Renal pelvis (tissue), 12 donors: ENCODE measurements at places on chromosomes 5 and 9.

DNA sequence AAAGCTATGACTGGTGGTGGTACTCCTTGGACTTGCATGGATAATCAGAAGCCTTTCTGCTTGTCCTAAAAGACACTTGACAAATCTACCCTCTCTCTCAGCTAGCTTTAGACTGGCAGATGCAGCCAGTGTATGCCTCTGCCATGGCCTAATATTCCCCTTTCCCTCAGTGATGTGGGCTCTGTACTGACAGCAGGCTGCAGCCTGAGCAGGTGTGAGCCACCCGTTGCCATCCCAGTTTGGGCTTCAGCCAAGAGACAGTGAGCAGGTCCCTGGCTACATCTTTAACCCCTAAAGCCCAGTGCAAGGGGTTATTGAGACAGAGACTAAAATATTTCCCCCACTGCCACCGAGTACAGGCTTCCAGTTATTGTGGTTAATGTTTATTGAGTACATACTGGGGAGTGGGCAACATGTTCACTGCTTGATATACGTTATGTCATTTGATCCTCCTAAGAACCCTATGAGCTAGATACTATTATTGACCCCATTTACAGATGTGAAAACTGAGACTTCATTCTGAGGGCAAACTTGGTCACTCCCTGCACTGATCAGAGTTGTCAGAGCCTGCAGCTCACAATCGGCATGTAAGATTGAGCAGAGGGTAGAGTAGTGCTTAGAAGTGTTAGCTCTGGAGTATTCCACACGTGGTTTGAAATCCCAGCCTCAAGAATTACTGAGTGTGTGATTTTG is 254.2 kb downstream of the ARHGAP26 start:
- DNase-seq = no peak

DNA sequence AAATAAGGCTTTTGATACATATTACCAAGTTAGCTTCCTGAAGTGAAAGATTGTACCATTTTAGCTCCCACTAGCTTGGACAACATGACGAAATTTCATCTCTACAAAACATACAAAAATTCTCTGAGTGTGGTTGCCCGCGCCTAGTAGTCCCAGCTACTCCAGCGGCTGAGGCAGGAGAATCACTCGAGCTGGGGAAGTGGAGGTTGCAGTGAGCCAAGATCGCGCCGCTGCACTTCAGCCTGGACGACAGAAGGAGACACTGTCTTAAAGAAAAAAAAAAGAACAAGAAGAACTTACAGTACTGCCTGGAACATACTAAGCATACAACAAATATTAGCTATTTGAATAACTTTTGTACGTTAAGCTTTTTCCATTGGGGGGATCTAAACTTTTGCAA is 29.7 kb upstream of the NRG2 start:
- DNase-seq = no peak

DNA sequence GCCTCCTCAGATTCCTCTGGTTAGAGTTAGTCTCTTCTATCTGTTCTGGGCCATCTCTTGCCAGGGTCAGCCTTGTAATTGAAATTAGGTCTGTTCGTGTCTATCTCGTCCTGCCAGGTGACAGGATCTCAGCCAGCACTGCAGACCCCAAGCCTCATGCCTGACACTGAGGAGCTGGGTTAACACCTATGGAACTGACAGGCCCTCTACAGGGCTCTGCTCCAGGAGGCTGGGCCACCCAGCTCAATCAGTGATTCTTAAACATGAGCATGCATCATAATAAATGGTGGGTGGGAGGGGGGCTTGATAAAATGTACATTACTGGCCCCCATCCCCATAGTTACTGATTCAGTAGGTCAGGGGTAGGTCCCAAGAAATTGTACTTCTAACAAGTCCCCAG is 103.4 kb downstream of the PSD2 start:
- DNase-seq = no peak

DNA sequence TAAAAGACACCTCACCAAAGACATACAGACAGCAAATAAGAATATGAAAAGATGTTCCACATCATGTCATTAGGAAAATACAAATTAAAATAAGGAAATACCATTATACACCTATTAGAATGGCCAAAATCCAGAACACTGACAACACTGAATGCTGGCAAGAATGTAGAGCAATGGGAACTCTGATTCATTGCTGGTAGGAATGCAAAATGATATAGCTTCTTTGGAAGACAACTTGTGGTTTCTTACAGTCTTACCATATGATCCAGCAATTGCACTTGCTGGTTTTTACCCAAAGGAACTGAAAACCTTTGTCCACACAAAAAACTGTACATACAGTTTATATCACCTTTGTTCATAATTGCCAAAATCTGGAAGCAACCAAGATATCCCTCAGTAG is 6.5 kb downstream of the TMEM161B start:
- no peak for DNase-seq

GRCh38 chr5:119630752-119631440 is 1.5 kb downstream of the FAM170A start:
- no peak for DNase-seq

GRCh38 chr5:170147051-170147752 is 41.5 kb downstream of the FOXI1 start:
- no peak for DNase-seq

GRCh38 chr5:138755084-138755748 is 2.0 kb downstream of the CTNNA1 start:
- no peak for DNase-seq

DNA sequence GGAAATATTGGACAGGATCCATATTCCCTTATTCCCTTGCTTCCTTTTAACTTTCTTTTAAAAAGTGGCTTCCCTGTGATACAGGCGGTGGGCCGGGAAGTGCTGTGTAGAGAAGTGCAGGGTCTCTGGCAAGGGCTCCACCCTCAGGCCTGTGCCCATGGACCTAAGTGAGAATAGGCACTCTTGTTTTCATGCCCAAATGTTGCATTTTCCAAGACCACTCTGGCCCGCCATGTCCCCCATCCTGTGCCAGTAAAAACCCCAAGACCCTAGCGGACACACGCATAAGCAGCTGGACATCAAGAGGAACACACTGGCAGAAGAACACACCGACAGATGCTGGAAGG is 193.4 kb downstream of the FBXL7 start:
- no peak for DNase-seq

- DNase-seq = no peak
Observed at GRCh38 chr5:102789469-102789868, 34.4 kb downstream of the PAM start.

DNA sequence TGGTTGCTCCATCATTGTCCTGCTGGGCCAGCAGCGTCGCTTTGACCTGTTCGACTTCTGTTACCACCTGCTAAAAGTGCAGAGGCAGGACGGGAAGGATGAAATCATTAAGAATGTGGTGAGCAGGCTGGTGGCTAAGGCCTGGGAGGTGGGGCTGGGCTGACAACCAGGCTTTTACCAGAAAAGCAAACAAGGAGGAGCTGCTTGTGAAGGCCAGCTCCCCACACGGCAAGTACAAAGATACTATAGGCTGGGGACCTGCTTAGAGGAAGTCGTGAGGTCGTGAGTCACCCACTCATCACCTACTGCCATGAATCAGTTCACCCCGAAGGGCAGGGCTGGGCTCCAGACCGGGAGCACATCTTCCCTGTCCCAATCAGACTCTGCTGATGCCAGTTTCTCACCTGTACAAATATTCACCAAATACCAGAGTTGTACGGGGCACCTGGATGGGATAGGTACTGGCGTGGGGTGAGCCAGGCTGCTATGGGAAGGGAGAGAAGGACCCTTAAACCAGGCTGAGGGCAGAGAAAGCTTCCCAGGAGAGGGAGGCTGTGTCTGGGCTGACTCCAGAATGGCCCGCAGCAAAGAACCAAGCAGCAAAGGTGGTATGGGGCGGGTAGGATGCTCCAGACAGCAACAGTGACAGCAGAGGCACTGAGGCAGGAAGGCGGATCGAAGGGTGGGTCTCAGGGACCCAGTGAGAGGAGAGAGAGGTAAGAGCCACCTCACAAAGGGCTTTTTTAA is 69.3 kb upstream of the NIPAL4 start:
- DNase-seq = no peak

DNA sequence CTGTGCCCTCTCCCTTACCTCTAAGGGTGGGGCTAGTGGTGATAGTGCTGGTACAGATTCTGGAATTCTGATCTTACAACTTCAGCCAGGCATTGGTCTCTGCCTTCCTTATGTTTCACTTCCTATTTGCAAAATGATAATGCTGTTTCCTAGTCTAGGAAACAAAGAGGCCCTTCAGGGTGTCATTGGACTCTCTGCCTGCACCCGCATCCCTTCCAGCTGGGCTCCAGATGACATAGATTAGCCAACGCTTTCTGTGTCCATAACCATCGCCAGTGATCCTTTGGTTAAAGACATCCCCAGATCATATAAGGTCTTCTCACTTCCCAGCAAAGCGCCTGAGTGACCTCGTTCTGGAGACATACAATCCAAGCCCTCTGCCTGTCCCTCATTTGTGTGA is 180.7 kb downstream of the ERCC6L2 start:
- DNase-seq = no peak

- DNase-seq = no peak
Observed at GRCh38 chr9:111851553-111851952, 45.1 kb upstream of the UGCG start.

DNA sequence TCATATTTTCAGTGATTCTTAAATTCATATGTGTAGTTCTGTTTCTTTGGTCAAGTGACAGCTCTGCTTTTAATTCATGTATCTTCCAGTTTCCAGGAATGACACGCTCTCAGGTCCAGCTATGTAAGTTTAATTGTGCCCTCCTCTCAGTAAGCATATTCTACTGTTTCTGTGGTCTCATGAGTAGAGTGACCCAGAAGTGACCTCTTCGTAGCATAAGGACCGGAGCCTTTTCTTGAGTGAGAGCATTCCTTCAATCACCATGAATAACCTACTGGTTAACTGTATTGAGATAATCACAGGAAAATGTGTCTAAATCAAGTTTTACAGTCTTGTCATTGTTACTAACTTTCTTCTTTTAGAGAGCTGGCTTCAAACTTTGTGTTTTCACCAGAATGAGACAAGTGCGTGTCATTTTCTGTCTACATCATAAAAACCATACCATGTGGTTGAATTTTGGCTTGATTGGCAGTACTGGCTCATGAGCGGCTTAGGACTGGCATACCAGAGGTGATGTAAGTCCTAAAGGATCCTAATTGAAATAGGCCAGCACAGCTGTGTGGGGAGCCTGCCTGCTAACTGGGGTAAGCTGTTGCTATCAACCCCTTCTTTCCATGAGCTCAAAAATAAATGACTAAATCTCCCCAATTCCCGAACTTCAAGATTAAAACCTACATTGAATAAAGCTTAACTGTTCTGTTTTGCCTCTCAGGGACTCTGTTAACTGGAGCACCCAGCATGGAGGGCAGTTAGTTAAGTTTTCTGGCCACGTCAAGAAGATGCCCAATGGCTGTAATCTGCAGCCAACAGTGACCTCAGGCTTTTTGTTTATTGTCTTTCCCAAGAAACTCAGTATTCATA is 4.8 kb downstream of the ADAMTSL1 start:
- no peak for DNase-seq

- no peak for DNase-seq
Observed at GRCh38 chr9:115498303-115498702, 380.3 kb upstream of the TNC start.

DNA sequence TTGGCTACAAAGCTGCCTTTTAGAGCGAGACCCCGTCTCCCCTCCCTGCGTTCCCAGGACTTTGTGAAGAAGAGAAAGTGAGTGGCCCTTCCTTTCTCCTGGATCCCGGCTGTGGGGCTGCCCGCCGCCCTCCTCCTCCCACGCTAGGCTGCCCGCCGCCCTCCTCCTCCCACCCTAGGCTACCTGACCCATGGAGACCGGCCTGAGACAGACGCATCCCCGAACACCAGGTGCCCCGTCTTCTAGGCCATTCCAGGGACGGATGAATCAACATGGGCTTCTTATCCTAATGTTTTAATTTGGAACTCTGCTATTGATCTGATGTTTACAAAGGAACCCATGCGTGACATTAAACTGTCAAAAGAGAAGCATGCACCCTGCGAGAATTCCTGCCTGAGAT is 117.3 kb upstream of the LPCAT1 start:
- DNase-seq = no peak

DNA sequence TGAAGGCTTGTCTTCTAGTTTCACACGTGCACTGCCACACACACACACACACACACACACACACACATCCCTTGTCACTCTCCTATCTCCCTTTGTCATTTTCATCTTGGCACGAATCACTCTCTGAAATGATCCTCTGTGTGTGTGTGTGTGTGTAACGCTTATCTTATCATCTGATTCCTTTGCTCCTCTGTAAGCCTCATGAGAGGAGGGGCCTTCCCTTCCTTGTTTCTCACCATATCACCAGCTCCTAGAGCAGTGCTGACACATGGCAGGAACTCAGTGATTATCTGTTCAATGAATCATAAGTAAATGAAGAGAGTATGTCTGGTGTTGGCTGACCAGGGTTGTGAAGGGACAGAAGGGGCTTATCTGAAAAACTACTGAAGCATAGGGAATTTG is 53.3 kb downstream of the PDE4D start:
- DNase-seq = no peak

DNA sequence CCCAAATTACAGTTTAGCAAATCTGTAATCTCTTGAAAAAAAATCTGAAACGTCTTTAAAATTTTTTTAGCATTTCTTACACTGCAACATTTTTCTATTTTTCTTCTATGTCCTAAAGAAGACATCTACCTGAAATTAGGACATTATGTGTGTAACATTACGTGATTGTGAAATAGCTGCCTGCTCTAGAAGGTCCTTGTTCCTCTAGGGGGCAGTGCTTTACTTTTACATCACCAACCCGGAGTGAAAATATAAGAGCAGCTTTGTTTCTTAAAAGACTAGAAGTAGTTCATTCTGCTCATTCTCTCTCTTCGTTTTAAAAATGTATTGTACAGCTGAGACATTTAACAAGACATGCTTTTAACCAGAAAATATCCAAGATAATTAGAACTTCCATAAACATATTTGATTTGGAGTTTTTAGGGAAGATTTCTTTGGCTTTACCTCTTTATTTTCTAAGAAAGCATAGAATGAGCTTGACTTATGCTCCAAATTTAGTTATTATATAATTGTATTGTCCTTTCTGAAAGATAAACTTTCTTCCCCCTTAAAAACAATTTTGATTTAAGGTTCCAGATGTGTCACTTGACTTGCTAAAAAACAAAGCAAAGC is 48.1 kb upstream of the RIOK2 start:
- peak; percentile 75 for DNase-seq

- DNase-seq = no peak
Observed at GRCh38 chr5:77981820-77982219, 205.7 kb upstream of the TBCA start.

DNA sequence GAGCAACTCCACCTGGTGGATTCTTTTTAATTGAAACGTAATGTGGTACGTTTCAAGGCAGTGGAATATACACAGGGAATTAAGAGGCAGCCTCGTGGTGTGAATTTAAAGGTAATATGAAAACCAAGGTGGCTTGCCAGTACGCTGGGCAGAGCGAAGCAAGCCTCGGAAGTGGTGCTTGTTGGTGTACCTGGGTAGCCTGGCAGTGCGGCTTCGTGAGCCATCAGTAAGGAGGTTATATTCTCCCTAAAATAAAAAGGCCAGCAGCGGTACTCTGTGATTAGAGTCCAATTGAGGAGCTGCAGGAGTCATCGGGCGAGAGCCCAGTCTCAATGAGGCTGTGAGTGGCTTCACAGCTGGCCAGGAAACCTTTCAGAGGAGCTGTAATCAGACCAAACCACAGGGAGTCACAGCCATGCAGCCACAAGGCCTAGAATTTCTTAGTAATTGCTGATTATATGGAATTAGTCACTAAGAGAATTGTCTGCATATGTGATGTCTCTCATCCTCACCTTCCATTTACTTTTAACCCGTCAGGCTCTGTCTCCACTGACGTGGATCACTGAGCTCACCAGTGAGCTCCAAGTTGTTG is 57.7 kb downstream of the DCP2 start:
- DNase-seq = no peak

GRCh38 chr5:108634010-108634616 is 113.6 kb upstream of the FER start:
- no peak for DNase-seq
